Sciatic nerve (tissue), 2 donors: ENCODE measurements at places on chromosomes 3 and 15.

GRCh38 chr3:64343689-64344430 lies 118.6 kb upstream of the PRICKLE2 start:
- no peak for DNase-seq

DNA sequence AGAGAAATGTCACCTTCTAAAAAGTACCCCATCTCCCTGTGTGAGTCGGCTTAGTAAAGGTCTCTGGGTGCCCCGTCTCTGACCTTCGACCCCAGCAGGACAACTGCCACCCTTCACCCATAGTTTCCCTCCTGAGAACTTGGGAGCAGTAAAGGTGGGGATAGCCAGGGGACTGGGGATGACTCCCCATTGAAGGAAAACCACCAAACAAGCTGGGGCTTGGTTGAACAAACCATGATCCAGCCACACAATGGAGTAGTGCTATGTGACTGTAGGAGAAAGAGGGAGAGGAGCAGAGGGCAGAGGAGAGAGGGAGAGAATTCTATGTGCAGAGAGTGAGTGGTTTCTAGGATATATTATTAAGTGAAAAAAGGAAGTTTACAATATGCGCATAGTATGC lies 33.7 kb downstream of the IDH3A start:
- no peak for DNase-seq

DNA sequence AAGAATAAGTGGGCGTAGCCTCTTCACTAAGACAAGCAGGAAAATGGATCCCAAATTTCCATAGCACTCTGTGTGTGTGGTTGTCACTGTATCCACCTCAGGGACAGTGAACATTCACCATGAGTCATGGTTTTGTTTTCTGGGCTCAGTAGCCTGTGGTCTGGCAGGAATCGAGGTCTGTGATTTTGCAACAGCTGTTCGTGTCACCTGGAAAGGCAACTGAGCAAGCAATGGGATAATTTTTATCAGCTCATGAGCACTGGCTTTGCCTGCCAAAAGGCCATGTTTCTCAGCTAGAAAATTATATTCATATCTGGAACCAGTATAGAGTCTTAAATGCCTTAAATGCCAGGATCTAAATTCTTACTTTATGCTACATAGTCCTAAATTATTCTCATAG lies 60.9 kb downstream of the STRIT1 start:
- DNase-seq, result peak; percentile 76

DNA sequence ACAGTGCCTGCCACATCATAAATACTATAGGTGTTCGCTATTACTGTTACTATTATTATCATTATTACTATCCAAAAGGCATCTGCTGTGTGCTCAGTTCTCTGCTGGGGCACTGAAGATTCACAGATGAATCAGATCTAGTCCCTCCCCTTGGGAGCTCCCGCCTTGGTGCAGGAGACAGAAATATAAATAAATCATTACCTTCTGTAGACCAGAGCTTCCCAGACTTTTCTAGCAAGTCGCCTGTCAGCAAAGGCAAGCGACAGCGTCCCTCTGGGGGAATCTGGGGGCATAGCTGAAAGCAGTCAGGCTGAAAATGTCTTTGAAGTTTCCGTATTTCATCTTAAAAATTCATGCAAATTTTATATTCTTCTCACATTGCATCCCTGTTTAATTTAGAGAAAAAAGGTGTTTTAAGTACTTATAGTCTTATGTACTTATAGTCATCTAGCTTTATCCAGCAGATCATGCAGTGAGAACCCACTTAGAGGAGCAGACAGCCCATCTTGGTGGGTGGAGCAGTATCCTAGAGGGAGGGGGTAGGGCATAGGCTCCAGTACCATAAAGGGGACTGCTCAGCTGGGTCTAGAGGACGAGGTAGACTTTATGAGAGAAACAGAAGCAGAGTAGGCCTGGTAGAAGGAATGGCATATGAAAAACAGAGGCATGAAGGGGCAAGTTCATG lies 10.4 kb upstream of the BRPF1 start:
- DNase-seq, result no peak

- DNase-seq, result no peak
Measured at GRCh38 chr3:101803173-101803782, 24.3 kb downstream of the NXPE3 start.

DNA sequence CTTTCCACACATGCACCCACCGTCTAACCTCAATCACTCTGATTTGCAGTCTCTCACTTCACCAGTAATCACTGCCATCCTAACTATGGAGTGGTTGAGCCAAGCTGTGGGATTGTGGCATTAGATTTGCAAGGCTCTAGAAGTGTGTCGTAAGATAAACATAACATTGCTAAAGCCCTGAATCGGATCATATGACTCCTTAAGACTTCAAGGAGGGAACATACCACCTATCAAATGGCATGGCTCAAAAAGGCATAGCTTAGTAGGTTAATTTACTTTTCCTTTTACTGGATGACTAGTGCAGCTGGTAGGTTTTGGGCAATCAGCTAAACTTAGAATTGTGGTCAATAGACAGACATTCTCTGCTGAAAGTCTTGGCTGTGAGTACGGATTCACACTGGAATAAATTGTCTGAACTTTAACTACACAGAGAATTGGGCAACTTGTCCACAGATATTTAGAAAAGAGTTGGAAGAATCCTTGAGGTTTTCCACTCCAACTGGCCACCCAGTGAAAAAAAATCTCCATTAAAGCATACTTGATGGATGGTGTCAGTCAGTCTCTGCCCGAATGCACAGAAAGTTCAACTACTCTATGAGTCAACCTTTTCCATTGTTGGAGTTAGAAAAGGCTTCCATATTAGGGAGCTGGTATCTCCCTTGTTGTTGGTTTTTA lies 476.7 kb upstream of the CBLB start:
- DNase-seq, result no peak

DNA sequence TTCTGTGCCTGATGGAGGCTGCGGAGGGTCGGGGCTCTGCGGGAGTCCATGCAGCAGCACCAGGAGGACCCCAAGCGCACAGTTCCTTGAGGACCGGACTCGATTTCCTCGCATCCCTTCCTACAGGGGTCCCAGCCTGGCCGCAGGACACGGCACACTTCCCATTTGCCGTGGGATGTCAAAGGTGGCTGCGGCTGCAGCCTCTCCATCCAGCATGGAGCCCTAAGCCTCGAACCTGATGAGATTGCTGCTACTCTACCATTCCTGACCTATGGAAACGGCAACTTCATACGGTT lies 40.6 kb downstream of the RGMA start:
- no peak for DNase-seq

GRCh38 chr3:124032311-124032880 lies 40.5 kb upstream of the ROPN1 start:
- DNase-seq, result peak; percentile 61
